A673 (cell line): ENCODE measurements at places on chromosomes 13 and 19. TPM values are rescaled to one million over a fixed set of nuclear protein-coding genes. Genes with fewer than 3 reads are reported as not detected.

CAMSAP3 gene
- 1.2 and 3.4 TPM in 2 replicates for total RNA-seq

SYNGR4 gene
- total RNA-seq: 0.50 TPM in 1 of 2 replicates, not detected in the other

KANK3 gene
- total RNA-seq: 0.73 and 1.1 TPM in 2 replicates

FGF22 gene
- 0.19 and 0.57 TPM in 2 replicates for total RNA-seq

GSX1 gene
- total RNA-seq: not detected in 2 replicates

PSPN gene
- 3.4 and 3.6 TPM in 2 replicates for total RNA-seq

LRRC63 gene
- 0.74 and 0.82 TPM in 2 replicates for total RNA-seq

TECR gene
- total RNA-seq: 189 and 203 TPM in 2 replicates

MUC16 gene
- total RNA-seq: not detected in 2 replicates

ATP1A3 gene
- 8.5 and 9.0 TPM in 2 replicates for total RNA-seq

SOX1 gene
- total RNA-seq: 47.7 and 56.6 TPM in 2 replicates

TIMM29 gene
- 30.0 and 32.5 TPM in 2 replicates for total RNA-seq

FCAR gene
- total RNA-seq: not detected in 2 replicates

OR7C1 gene
- total RNA-seq: not detected in 2 replicates

DNA sequence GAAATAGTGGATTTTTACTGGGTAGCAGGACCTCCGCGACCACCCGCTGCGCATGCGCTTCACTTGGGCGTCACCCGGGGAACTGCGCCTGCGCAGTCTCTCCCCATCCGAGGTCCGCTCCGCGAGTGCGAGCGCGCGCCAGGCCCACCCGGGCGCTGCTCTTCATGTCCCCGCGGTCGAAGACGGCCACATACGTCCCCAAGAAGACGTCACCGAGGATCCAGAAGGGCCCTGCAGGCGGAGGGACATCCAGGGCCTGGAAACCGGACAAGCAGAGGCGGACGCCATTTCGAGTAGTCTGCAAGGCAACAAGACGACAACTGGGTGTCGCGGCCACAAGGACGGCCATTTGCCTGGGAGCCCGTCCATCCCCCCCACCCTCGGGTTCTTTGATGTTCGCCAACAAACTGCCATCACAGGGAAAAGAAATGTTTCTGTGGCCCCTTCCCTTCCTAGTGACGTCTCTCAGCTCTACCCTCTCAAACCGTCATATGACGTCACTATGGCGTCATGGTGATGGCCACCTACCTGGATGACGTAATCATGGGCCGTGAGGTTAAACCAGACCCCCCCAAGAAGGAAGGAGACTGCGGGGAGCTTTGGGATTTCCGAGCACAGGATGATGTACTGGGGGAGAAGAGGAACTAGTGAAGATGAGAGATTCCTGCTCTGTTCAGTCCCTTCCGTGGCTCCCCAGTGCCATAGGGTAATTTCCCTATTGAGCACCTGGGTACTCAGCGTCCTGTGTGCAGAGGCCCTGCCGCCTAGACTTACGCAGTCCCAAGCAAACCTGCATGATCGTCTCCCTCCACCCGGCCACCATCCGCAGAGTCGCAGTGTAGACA, 6.7 kb downstream of the NAPSA start:
- peak; percentile 90 for DNase-seq

- no peak for DNase-seq
Measured at GRCh38 chr13:52743569-52743968, 3.9 kb upstream of the CNMD start.

DNA sequence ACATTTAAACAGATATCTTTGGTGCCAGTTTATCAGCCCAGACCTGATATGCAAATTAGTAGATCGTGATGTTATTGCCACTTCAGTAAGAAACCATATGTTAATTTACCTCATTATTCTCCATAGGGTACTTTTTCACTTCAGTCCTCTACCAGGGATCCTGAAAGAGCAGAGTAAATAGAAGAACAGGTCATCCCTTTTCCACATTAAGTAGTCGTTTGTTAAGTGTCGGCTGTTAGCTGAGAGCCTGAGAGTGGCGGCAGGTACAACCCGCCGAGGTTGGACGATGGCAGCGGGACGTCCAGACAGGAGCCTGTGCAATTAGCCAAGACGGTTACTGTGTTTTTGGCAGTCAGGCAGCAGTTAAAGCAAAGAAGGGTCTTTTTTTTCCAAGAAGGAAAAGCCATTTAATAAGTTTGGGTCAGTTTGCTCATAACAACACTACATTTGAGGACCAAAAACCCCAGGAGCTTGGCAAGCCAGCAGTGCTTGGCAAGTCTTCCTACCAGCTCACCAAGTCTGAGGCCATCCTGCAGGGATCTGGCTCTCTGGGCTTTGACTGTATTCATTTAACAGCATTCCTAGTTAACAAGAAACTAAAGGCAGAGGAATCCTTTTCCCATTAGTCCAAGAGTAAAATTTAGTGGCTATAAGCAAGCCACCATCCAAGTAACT, 231.8 kb downstream of the SHISA2 start:
- DNase-seq: no peak

- no peak for DNase-seq
Measured at GRCh38 chr13:43596924-43597598, 189.7 kb downstream of the ENOX1 start.

GRCh38 chr19:45931055-45931454, 16.5 kb upstream of the NANOS2 start:
- no peak for DNase-seq

DNA sequence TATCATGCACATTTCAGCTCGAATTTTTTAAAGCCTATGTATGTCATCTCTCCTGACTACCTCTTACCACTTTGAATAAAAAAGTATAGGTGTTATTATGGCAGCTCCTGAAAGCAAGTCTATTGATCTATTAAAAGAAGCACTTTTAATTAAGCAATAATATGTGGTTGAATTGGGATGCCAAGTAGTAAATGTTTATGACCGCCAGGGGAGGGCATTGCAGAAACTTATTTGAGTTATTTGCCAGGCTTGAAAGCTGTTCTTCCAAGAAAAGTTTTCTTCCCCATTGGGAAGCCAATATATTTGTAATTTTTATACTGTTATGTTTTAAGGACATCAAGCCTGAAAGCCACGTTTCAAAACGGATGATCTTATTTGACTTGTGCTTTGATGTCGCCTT, 88.1 kb upstream of the SOX21 start:
- DNase-seq: no peak

DNA sequence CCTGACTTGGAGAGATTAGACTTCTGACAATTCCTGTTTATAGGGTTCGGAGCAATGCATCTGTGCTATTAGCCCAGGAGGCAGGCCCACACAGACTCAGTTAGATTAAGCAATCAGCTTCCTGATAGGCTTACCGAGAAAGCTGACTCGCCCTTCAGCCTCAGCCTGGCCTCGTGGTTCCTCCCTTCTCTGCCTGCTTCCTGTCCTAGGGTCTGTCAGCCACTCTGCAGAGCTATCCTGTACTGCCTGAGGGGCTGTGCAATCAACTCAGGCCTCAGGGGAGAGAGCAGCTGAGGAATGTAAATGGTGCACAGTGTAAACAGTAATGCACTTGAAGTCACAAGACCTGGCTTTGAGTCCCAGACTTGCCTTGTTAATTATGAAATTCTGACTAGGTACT, 30.7 kb downstream of the HTR2A start:
- peak; percentile 61 for DNase-seq

DNA sequence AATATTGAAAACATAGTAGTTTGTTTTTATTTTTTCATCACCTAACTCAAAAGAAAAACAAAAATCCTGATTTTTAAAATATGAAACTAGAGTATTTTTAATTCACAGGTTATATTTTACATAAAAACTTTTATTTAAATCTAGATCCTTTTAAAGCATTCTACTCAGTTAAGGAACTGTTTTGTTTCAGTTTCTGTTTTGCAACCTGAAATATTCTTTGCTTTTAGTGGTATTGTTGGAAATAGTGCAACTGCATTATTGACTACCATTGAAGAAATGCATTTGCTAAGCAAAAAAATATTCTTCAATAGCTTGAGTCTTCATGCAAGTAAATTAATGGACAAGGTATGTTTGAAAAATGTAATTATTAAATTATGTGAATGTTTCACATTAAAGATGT, 43.8 kb downstream of the COG6 start:
- DNase-seq: no peak

- DNase-seq: no peak
Measured at GRCh38 chr19:47096100-47096704, 17.4 kb downstream of the ZC3H4 start.

DNA sequence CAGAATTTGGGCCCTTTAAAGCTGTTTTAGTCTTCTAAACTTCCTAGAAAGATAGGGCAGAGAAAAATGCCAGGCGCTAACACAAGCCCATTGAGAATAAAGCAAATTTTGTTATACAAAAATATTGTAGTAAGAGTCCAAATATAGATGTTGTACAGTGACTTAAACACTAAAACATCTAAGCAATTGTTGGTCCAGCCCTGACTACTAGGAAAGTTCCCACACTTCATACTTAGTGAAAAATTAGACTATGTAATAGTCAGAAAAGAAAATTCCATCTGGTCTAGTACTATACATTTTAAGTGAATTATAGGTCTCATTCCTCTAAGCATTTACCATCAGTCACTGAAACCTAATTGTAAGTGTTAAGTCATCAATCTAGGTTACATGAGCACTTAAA, 1518.3 kb upstream of the SLC10A2 start:
- no peak for DNase-seq

DNA sequence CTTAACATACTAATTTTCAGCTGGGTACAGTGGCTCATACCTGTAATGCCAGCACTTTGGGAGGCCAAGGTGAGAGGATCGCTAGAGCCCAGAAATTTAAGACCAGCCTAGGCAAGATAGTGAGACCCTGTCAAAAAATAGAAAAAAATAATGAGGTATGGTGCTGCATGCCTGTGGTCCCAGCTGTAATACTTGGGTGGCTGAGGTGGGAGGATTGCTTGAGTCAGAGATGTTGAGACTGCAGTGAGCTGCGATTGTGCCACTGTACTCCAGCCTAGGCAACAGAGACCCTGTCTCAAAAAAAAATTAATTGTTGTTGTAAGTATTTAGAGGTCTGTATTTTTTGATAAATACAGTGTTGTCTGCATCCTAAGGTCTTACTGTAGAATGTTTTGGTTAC, 66.8 kb downstream of the FNDC3A start:
- DNase-seq: no peak

DNA sequence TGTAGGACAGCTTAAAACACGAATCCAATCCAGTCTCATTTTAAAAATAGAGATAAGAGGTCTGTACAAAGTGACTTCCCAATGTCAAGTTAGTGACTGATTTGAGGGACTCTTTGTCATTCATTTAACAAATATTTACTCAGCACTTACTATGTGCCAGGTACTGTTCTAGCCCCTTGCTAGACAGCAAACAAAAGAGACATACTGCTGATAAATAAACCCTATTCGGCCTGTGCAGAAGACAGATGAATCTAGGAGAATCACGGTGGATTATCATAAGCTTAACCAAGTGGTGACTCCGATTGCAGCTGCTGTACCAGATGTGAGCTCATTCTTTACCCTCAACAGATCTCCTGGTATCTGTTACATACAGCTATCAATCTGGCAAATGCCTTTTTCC, 6.4 kb upstream of the ELF1 start:
- no peak for DNase-seq

DNA sequence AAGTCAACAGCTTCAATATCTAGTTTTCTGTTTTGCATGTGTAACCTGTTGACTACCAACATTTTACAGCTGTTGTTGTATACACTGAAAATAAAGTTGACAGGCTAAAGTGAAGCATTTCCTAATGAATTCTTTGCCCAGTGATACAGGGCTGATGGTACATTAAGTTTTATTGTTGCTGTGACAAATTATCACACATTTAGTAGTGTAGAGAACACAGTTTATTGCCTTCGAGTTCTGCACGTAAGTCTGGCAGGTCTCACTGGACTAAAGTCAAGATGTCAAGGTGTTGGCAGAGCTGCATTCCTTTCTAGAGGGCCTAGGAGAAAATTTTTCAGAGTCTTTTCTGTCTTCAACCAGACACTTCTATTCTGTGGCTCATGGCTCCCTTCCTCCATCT, 184.2 kb downstream of the SLITRK6 start:
- no peak for DNase-seq

DNA sequence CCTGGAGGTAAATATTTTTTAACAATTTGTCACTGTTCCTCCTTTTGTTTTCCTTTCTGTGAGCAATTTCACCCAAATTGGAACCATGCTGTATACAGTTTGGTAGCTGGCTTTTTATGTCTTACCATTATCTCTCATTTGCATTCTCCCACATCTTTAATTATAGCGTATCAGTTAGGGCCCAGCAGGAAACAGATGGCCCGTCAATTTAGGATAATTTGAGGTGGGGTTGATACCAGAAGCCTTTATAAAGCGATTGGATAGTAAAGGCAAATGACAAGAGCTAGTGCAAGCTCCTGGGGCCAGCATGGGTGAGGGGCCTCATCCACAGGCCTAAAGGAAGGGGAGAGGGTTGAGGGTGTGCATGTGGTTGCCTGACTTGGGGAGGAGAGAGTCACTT, 3.8 kb upstream of the IFNL4 start:
- no peak for DNase-seq

- DNase-seq: no peak
Measured at GRCh38 chr13:79745081-79745480, 264.1 kb downstream of the NDFIP2 start.

- peak; percentile 36 for DNase-seq
Measured at GRCh38 chr13:110382229-110382628, 75.1 kb downstream of the COL4A2 start.

- peak; percentile 42 for DNase-seq
Measured at GRCh38 chr13:30882026-30882850, 23.8 kb upstream of the MEDAG start.

GRCh38 chr13:78029901-78030300, 111.3 kb upstream of the EDNRB start:
- DNase-seq: no peak

DNA sequence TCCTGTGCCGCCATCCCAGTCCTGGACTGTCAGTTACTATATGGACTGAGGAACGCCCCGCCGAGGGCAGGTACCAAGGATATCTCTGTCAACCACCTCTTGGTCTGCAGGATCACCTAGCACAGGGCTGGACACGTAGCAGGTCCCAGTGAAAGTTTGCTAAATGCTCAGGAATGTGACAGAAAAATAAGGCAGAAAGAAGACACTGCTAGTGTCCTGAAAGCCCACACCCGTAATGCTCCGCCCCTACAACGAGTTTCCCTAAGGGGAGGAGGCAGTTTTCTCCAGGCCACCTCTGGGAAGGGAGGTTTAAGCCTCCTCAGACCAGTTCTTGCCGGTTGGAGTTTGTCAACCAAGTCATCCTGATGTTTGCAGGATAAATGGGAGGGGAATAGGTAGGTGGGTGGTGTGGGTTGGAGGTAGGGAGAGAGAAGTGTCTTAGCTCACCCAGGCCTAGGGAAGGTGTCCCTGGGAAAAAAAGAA, 1.7 kb upstream of the SERTAD3 start:
- DNase-seq: peak; percentile 30

GRCh38 chr13:29923554-29924481, 73.4 kb upstream of the UBL3 start:
- peak; percentile 60 for DNase-seq

DNA sequence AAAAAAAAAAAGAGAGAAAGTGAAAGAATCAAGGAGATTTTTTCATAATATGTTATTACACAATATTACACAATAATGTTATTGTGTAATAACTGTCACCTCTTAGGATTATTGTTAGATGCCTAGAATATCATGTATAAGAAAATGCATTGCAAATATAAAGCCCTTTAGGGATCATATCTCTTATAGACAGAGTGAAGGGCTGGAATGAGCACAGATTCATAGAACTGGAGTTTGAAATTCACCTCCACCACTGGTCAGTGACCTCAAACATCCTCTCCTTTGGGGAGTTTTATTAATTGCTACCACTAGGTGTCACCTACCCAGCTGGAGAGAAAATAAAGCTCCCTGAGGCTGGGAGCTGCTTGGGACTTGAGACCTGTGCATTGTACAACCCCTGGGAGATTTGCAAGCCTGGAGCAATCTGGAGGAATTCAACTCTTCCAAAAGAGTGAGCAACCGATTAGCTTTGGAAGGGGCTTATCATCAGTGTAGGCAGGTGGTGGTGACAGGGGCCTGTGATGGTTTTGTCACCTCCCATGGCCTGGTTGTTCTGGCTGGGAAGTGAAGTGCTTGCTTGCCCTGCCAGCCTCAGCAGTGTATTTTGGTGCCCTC, 30.3 kb upstream of the FRY start:
- DNase-seq: peak; percentile 43
